ENCODE measurements at places on chromosomes 12 and 14.

- DNase-seq = no peak
Observed at GRCh38 chr14:54251356-54251755, 145.5 kb upstream of the CDKN3 start.

DNA sequence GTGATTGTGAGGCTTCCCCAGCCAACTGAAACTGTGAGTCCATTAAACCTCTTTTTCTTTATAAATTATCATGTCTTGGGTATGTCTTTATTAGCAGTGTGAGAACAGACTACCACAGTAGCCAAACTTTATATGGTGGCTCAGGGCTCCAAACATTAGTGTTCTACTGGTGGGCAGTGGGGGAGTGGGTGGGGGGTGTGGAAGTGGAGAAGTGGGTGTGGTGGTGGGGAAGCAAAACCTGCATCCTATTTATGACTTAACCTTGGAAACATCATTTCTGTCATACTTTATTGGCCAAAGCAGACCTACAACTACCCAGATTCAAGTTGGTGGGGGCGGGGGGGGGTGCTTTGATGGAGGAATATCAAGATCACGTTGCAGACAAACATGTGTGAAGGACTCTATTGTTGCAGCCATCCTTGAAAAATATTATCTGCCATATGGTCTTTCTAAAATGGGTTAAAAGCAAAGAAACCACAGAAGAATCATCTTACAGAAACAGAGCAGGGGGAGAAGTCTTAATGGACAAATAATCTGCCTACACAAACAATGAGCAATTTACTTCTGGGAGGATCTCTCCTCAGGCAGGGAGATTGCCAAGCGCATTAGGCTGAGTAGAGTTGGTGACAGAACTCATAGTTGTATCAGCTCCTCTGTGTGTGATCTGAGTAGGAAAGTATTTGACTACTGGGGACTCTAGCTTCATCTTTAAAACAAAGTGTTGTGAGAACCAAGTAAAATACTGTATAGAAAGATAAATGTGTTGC lies 1.4 kb upstream of the PWP1 start:
- DNase-seq = no peak

DNA sequence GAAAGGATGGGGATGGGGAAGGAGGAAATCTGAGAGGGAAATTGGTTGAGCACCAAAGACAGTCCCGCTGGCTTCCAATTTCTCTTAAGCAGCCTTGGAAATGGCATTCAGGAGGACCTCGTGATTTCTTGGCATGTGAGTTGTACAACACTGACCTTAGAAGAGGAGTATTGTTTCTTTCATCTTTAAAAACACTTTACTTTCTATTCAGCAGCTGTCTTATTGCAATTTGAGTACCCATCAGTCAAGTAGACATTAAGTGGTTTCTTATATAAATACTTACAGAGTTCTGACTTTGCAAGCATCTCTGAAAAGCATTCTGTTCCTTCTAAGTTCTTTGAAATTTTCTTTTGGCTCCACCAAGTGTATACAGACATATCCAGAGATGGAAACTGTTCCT lies 83.2 kb downstream of the LMNTD1 start:
- no peak for DNase-seq

DNA sequence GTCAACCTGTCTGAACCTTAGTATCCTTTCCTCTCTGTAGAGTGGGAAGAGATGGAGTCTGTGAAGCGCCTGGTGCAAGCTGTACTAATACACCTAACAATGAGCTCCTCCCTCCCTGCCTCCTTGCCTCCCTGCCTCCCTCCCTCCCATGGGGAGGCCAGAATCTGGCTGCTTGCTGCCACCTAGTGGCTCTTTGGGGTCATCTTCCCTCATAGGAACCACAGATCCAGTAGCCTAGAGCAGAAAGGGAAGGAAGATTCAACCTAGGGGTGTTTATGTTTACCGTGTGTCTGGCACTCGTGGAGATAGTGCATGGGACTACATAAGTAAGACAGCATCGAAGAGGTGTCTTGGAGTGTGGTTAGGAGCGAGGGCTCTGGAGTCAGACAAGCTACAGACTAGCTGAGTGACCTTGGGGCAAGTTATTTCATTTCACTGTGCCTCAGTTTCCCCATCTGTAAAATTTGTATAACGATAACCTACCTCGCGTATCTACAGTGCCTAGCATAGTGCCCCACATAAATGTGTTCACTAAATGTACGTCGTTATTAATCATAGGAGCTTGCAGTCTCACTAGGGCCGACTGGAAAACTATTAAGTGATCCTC lies 35.5 kb upstream of the TSPAN9 start:
- DNase-seq = peak; percentile 13

DNA sequence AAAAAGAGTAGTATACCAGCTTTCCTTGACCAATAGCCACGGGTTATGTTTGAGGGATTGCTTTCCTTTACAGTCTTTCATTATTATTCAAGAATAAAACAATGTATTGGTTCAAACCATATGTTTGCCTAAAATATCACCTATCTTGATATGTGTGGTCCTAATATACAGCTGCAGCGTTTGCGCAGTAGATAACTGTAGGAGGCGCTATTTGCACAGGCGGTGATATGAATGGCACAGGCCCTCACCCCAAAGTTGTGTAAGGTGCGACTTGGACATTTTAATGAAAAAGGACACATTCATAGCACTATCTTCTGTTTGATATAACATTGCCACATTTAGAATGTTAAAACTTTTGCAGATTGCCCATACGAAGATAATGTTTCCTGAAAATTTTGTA lies 298.4 kb downstream of the TRHDE start:
- no peak for DNase-seq
